ENCODE measurements at places on chromosomes 5 and 9.

GRCh38 chr5:77586101-77586500 is 52.4 kb downstream of the OTP start:
- no peak for DNase-seq

- no peak for DNase-seq
Measured at GRCh38 chr9:136545692-136545964, 220 bp downstream of the NOTCH1 start.

DNA sequence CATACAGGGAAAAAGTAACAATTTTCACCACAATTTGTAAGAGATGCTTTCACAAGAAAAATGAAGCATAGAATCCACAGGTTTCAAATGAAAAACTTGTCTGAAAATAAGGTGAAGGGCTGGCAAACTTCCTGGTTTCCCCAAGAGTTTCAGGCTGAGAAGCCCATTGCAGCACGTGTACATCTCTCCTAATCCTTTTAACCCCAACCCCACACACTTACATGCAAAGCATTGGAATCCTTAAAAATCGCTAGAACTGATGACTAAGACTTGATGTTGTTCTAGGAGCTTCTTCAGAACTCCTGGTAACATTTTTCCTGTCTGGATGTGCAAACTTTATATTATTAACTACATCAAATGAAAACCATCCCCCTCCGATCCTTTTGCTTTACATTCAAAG is 317.8 kb upstream of the RGMB start:
- DNase-seq: no peak

DNA sequence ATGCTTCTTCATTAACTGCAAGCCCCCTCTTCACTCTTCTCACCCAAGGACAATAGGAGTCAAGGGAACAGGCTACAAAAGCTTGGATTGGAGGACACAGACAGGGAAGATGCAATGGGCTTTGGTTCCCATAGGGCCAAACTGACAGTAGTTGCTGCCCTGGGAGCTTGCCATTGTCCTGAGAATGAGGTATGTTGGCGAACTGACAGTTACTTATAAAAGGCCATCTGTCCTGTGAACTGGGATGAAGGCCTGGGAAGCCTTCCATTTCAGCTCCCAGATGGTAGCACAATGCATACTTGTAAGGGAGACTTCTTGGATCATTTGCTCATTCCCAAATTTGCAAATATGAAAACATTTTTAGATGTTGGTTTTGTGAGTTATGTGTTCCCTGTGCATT is 88.9 kb downstream of the SNCAIP start:
- DNase-seq: no peak
